ENCODE measurements at places on chromosomes 12 and 14.

- DNase-seq, result no peak
These were observed 70.2 kb downstream of the TUNAR start for GRCh38 chr14:95946867-95947266.

- no peak for DNase-seq
These were observed 18.0 kb downstream of the PLEKHH1 start for GRCh38 chr14:67551123-67551522.

- no peak for DNase-seq
These were observed 54.0 kb upstream of the ATP2B1 start for GRCh38 chr12:89762498-89763170.

DNA sequence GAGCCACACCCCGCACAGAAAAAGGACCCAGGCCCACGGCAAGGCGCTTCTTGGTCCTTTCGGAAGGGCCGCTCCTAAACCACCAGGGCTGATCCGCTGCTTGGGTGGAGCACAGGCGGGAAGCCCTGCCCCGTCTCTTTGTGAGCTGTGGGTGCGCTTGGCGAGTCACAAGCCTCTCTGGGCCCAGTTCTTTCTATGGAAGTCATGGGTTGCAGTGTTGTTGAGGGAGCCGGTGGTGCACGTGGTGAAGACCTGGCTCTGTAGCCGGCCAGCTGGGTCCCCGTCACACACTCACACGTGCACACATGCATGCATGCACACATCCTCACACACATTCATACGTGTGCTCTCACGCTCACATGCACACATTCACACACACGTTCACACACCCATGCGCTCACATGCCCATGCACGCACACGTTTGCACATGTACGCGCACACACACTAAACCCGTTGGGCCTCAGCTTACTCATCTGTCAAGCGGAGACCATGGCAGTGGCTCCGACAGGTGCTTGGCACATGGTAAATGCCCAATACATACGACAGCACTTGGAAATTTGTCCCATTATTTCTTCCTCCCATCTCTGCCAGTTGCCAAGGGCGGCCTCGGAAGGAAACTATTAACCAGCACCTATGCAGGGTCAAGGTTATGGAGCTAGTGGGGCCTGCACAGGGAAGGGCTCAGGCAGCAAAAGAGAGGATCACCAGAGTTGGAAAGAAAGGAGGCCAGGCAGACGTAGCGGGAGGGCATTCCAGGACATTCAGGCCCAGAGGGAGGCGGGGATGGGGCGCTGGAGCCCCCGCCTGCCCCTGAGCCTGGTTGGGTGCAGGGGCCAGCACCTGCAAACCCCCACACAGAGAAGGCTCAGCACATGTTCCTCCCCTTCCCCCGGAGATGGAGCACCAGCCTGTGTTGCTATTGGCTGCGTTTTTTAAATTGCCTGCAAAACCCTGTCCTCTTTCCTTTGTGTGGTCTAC is 96.9 kb downstream of the SETD3 start:
- DNase-seq, result no peak

DNA sequence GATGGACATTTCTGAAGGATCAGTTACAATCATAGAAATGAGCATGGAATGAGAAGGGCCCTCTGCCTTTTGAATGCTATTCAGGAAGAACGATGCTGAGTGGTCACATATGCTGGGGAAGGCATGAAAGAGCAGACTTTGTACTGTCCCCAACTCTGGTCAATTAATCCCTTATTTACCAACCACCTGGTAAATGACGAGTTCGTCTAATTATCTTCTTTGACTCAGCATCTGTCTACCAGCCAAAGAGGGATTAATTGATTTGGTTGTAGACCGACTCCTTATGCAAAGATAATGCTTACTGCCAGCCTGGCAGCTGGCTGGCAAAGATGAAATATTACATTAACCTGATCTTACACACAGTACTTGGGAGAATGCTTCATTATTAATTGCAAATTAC is 152.2 kb downstream of the CHST11 start:
- no peak for DNase-seq

Measured in common myeloid progenitor, CD34-positive (primary cell).